Left kidney (tissue), 8 donors: ENCODE measurements at places on chromosomes 2 and 18.
A peak's percentile ranks its signal among the peaks of the same experiment; 100 is the strongest.

DNA sequence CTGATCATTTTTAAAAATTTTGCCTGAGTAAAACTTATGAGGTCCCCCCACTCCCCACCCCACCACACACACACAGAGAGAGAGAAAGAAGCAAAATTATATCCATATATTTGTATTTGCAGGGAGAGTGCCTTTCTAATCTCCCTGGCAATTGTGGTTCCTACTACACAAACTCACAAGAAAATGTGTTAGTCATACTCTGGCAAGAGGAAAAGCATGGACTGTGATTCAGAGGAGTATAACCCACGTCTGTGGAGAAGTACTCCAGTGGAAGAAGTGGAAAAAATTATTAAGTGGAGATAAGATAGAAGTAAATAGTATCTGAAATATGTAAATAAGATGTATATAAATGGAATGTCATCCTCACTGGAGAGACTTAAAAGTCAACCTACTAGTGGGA lies 114.0 kb downstream of the DSEL start:
- DNase-seq: no peak

GRCh38 chr2:25056098-25056821 lies 14.4 kb downstream of the EFR3B start:
- DNase-seq: no peak

GRCh38 chr18:35592298-35592697 lies 10.8 kb downstream of the GALNT1 start:
- DNase-seq: no peak

DNA sequence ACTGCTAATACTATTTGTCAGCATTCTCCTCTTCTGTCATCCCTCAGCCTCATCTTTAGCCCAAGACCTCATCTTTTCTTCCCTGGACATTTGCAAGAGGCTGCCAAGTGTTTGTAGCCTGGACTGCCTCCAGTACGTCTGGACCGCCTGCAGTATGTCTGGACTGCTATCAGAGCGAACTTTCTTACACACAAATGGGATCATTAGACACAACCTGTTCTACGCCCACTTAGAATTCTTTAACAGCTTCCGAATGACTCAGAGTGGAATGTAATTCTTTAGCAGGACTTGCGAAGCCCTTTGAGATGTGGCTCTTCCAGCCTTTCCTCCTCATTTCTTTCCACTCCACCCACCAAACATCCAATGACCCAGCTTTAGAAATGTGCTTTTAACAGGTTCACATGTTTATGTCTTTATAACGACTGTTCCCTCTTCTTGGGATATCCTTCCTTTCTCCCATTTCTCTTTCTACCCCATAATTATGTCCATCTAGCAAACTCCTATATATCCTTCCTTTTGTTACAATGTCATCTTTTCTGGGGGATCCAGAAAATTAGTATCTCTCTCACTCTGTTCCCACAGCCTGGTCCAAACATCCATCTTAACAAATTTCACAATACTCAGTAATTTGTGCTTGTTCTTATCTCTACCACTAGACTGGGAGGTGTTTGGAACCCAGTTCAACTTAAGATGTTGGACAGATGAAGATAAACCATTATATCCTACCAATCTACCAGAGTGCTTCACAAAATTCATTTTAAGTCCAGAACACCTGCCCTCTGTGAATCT lies 171.3 kb upstream of the PGAP1 start:
- no peak for DNase-seq

- DNase-seq: no peak
Observed at GRCh38 chr2:224922142-224922727, 120.0 kb downstream of the DOCK10 start.

GRCh38 chr2:181163139-181163538 lies 182.7 kb downstream of the UBE2E3 start:
- DNase-seq: no peak

DNA sequence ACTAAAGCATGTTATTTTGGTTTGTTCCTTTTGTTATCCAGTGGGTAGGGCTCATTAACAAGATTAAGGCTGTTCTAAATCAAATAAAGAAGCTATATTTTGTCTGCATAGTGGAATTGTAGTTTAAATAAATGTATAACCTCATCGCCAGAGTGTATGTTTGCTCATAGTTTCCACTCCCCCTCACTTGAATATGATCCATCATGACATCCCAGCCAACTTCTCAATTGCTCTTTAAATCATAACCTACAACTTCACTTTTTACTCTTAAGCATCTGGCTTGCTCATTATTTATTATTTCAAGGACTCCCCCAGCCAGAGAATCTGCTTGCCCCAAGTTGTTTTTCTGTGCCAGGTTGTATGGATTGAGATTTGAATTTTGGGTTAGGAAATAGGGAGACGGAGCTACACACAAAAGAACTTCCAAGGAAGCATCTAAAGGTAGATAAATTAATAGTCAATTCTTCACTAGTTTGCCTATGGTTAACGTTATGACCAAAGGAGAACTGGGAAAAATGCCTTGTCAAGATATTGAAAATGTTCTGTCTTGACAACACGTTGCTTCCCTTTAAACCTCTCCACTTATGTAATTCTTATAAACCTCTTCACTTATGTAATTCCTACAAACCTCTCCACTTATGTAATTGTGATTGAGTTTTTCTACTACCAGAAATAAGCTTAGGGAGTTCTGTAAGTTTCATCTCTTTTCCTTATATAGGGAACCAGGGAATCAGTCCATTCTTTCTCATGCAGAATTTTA lies 55.4 kb upstream of the UPP2 start:
- no peak for DNase-seq

DNA sequence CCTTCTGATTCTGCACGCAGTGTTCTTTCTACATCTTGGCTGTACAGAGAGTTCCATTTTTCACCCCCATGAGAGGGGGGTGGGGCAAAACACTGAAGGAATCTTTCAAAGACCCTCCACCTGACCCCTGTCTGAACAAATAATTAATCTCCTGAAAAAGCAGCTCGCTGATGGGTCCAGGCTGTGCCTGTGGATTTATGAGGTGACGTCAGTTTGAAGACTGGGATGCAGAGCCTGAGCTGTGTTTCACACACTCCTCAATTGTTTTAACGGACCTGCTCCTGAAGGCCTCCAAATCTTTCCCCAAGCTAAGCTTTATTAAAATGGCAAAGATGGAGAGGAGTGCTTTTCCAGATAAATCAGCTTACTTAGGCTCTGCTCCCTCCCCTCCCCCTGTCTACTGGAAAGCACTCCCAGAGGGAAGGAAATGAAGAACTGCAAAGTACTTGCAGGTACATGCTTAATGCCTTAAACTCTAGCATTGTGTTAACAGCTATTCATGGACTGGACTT lies 390.2 kb upstream of the TNP1 start:
- DNase-seq: peak; percentile 84

DNA sequence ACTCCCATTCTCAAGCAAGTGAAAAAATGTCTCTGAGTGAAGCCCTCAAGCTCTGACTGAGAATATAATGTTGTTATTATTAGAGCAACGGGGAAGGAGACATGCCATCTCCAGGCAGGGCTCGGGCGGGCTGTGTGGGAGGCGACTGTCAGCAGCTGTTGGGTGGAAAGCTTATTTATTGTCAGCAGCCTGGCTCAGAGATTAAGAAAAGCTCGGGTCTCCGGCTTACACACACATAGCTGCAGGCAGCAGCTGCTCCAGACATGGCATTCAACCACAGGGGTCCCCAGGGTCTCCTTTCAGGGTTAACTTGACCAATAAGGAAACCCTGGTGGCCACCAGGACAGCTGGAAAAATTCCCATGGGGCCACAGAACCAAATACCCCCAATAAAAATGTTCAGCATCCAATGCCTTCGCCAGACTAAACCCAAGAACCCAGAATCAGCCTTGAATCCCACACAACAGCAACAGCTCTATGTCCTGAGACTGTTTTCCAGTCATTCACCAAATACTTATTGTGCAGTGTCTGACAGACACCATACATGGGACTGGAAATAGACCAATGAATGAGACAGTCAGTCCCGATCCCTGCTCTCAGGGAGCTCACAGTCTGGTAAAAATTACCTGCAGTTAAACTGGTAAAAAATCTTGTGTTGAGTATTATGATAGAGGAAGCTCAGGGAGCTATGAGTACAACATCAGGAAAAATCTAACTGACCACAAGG lies 70.5 kb upstream of the RTN4 start:
- DNase-seq: peak; percentile 72

DNA sequence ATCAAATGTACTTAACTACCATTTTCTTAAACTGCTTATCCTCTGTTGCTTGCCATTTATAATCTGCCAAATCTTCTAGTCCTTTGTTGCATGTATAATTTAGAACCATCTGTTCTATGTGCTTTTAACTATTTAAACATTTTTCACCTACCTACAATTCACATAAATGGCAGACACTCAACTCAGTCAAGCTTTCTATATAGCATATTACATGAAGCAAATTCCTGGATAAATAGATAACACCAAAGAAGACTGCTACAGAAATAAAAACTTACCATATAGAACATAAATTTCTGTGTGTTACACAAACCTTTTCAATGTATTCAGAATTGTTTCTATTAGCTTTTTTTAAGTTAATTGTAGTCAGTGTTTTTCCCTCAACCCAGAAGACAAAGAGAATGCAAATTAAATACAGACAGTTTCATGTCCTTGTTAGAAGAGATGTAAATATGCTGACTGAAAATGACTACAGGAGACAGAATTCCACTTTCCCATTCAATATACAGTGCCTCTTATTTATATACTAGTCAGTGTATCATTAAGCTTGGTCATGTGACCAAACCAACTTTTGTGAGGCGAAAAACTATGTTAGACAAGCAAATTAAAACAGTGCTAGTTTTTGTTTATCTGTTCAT lies 2.6 kb downstream of the BAZ2B start:
- no peak for DNase-seq

- DNase-seq: peak; percentile 6
Observed at GRCh38 chr2:30796699-30797098, 10.5 kb downstream of the CAPN13 start.

GRCh38 chr2:67318563-67318962 lies 78.6 kb upstream of the ETAA1 start:
- DNase-seq: peak; percentile 50

DNA sequence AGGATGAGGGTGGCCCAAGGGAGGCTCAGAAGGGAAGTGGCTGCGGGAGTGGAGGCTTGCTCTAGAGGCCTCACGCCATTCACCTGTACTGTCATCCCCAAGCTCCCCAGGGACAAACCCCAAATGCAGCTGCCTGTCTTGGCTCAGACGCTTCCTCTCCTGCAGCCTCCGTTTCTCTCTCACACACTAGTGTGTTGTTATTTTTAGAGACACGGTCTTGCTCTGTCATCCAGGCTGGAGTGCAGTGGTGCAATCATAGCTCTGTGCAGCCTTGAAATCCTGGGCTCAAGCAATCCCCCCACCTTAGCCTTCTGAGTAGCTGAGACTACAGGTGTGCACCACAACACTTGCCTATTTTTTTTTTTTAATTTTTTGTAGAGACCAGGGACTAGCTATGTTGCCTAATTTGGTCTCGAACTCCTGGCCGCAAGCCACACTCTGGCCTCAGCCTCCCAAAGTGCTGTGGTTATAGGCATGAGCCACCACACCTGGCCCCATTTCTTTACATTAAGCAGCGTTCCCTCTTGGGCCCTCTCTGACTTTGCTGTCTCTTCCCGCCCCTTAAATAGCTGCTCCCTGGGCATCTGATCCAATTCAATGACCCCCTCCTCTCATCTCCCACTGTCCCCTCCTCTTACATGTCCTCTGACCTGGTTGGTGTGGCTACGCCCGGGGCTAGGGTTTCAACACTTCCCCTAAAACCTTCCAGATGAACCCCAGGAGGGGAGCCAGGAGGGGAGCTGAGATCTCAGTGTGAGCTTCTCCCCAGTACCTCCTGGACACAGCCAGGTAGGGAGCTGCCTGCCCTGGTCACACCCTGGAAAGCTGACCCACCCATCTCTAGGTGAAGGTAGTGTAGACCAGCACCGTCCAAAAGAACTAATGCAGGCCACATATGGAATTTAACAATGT lies 24.0 kb upstream of the LOXHD1 start:
- DNase-seq: no peak

GRCh38 chr2:186991766-186992417 lies 142.9 kb upstream of the ZSWIM2 start:
- DNase-seq: no peak

DNA sequence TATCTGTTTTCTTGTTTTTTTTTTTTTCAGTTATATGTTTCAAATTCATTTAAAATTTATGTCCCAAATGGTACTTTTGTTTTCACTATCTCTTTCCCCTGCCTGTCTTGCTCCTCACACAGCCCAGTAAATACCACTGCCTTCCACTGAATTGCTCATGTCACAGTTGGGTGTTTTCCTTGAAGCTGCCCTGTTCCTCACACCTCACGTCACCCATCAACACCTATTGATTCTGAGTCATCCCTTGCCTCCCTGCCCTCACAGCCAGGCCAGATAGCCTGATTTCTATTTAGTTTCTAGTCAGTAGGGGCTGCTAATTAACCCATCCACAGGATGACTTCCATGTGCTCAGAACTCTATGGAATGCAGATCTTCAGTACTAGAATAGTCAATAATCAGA lies 25.3 kb downstream of the FSHR start:
- DNase-seq: no peak

DNA sequence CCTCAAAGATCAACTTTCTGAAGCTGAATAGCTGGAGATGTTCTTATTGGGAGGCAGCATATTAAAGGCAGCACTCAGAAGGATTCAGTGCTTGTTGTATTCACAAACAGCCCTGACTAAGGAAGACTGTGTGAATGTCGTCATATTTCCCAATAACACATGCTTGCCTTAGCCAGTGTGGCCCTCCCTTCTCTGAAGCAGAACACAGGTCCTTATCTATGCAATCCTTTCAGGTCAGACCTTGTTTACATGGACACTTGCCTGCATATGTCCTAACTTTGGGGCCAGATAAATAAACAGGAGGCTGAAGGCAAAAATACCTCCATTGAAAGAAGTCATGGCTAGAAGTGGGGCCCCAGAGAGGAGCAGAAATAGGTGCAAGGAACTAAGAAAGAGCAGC lies 97.2 kb downstream of the SLC4A3 start:
- no peak for DNase-seq

DNA sequence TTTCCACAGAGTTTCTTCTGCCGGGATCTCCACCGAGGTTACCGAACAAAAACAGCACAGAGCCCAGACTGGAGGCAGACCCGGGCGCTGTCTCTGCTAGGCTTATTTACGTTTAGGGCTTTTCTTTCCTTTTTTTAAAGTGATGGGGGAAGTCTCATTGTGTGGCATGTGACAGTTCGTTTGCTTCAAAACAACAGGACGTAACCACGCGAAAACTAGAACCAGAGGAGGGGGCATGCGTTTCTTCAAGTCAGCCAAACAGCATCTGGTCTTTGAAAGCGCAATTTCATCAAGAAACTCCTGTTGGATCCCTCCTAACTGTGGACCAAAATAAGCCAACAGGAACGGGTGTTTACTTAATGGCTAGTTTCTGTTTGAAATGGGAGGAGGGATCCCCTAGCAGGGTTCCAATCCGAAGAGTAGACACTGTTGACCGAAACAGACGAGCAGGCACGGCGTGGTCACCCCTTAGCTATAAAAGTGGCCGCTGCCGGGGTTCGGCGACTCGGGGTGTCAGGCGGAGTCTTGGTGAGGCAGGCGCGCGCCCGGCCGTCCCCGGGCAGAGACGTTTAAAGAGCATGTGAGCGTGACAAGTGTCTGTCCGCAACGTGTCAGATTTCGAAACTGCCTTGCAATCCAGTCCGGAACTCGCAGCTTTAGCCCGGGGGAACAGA lies 997 bp upstream of the TGIF1 start:
- DNase-seq: peak; percentile 73
